ENCODE measurements at places on chromosomes 16 and 17.

GRCh38 chr17:42087736-42088705 is 10.3 kb downstream of the ZNF385C start:
- DNase-seq, result no peak

- DNase-seq, result peak; percentile 51
These were observed 18.0 kb upstream of the ASGR2 start for GRCh38 chr17:7132511-7133094.

- DNase-seq, result no peak
These were observed 12.8 kb upstream of the CLDN9 start for GRCh38 chr16:2999929-3000328.

GRCh38 chr16:16163571-16163970 is 59.7 kb downstream of the ABCC6 start:
- no peak for DNase-seq

DNA sequence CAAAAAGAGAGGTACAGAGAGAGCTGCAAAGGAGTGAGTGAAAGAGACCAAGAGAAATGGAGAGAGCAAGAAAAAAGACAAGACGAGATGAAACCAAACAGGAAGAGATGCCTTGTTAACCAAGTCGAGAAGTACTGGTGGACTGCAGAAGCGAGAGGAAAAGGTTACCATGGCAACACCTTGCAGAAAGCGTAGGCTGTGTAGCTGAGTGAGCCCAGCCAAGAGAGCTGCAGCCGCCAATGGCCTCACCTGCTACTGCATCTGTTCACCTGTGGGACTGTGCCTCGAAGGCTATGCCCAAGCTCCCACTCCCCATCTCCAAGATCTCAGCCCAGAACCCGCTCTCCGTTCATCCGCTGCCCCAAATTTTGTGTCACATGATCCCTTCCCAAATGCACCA is 161.3 kb downstream of the SLC39A11 start:
- no peak for DNase-seq

DNA sequence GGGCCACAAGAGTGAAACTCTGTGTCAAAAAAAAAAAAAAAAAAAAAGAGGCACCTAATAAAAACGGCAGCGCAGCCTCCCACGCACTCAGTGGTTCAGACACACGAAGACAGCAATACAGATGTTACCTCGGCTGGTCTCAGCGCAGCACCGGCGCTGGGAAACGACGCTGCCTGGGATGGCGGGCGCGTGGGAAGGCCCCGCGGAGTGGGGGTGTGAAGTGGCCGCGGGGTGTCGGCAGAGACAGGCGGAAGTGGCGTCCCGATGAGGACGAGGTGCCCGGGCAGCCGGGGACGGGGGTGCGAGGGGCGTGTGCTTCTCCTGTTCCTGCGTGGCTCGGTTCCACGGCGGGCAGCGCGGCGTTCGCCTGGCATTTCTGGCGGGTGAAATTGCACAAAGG is 179.4 kb downstream of the BANP start:
- peak; percentile 33 for DNase-seq

DNA sequence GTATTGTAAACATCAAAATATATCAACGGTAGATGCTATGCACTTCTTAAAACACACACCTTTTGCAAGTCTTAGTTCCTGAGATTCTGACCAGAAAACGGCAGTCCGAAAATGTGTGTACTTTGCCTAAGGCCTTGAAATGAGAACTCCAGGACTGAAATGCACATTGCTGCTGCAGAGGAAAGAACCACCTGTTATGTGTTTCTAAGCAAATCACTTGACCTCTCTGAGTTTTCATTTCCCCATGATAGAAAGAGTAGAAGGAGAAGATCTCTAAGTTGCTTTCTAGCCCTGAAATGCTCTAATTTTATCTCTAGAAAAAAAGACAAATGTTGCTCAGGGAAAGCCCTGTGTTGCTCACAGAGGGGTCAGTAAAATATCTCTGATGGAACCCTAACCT is 9.9 kb downstream of the CCDC182 start:
- no peak for DNase-seq

- no peak for DNase-seq
These were observed 12.7 kb downstream of the FCSK start for GRCh38 chr16:70467113-70467512.

GRCh38 chr16:56614549-56614991 is 6.2 kb downstream of the MT2A start:
- no peak for DNase-seq

- no peak for DNase-seq
These were observed at the start of gene RAC3 for GRCh38 chr17:82031303-82031884. TSS of gene RAC3 (plus strand) at chr17:82031678. CDS start at chr17:82031762, 84 bp downstream.

DNA sequence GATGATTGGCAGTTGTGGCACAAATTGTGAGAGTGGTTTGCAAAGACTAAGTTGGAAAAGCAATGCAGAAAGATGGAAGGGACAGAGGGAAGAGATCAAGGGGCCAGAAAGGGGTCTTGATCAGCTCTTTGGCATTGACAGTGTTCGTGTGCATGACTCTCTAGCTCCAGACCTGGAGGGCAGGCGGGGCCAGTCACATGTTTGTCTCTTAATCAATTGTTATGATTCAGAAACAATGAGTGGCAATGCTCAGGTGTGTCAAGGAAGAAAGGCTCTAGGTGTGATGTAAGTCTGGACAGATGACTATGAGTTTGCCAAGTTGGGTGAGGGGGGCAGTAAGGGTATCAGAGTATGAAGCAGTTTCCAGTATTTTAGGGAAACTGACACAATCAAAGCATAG is 32.1 kb downstream of the WSB1 start:
- DNase-seq, result no peak

DNA sequence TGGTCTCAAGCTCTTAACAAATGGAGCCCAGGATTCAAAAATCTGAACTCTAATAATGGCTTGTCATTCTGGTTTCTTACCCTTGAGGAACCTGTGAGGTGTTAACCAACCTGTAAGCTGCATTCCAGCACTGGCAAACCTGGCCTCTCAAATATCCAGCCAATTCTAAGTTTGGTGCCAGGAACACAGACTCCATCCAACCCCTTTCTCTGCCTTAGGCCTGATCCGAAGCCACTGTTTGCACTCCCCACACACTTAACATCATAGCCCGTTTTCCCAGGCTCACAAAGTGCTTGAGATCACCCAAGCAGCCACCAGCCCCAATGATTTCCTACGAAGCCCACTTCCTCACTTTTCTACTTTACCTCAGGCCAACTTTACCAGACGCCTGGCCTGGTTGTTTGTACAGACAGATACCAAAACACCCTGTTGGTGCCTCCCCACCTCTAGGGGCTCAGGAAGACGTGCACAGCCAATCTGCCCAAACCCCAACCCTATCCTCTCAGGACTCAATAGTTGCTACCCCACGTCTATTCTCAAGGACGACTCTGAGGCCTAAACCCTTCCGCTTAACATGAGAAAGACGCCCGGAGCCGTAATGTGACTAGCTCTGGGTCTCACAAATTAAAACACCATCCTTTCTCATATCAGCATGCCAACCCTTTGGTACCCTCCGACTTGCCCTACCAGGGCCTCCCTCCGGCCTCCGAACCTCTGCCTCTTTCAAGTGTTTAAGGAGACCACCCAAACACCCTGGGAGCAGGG is 3.2 kb upstream of the PER1 start:
- peak; percentile 37 for DNase-seq

Measured in Right ventricle myocardium superior (tissue), 1 donor.